ENCODE measurements at places on chromosomes 5 and 9. TPM values are rescaled to one million over a fixed set of nuclear protein-coding genes. Genes with fewer than 3 reads are reported as not detected.

The ENTPD2 gene
- total RNA-seq: 0.71 TPM

The SPAAR gene
- total RNA-seq: 6.8 TPM

The SEC61B gene
- total RNA-seq: 137 TPM

The KCTD16 gene
- 0.73 TPM for total RNA-seq

The PCBD2 gene
- 9.8 TPM for total RNA-seq

The ELP1 gene
- 22.9 TPM for total RNA-seq

The LRRC70 gene
- total RNA-seq: 1.1 TPM

The SLC34A3 gene
- 0.12 TPM for total RNA-seq

The IQGAP2 gene
- 25.5 TPM for total RNA-seq

The WNT8A gene
- total RNA-seq: not detected

The SNAPC3 gene
- 39.3 TPM for total RNA-seq

The CFAP157 gene
- total RNA-seq: 7.6 TPM

The MARVELD2 gene
- total RNA-seq: 38.3 TPM

The ZNF300 gene
- total RNA-seq: 4.1 TPM

The CCDC192 gene
- total RNA-seq: not detected

The LHX6 gene
- 9.1 TPM for total RNA-seq

The FST gene
- total RNA-seq: 2.1 TPM

All from left lung (tissue), 14 donors.